ENCODE measurements at places on chromosomes 2 and 18. TPM values are rescaled to one million over a fixed set of nuclear protein-coding genes. Genes with fewer than 3 reads are reported as not detected.

The TET3 gene
- 19.2 TPM for total RNA-seq

The RPRM gene
- total RNA-seq: 63.1 TPM

The CAPN14 gene
- total RNA-seq: 0.21 TPM

The RGPD4 gene
- 0.13 TPM for total RNA-seq

The SCYGR4 gene
- not detected for total RNA-seq

The SH2D6 gene
- total RNA-seq: 0.41 TPM

The PRKAG3 gene
- 0.56 TPM for total RNA-seq

The CXCR2 gene
- 0.04 TPM for total RNA-seq

The HPCAL1 gene
- 23.9 TPM for total RNA-seq

The SPAST gene
- 42.1 TPM for total RNA-seq

The PER2 gene
- 4.3 TPM for total RNA-seq

The SP140 gene
- 0.38 TPM for total RNA-seq

The GRP gene
- total RNA-seq: not detected

The CCDC178 gene
- total RNA-seq: 0.21 TPM

The OSBPL6 gene
- total RNA-seq: 9.4 TPM

The GATA6 gene
- 0.87 TPM for total RNA-seq

The RELCH gene
- 24.1 TPM for total RNA-seq

Data from motor neuron (in vitro differentiated cells).